ENCODE measurements at places on chromosomes 5 and 9.
A peak's percentile ranks its signal among the peaks of the same experiment; 100 is the strongest.

DNA sequence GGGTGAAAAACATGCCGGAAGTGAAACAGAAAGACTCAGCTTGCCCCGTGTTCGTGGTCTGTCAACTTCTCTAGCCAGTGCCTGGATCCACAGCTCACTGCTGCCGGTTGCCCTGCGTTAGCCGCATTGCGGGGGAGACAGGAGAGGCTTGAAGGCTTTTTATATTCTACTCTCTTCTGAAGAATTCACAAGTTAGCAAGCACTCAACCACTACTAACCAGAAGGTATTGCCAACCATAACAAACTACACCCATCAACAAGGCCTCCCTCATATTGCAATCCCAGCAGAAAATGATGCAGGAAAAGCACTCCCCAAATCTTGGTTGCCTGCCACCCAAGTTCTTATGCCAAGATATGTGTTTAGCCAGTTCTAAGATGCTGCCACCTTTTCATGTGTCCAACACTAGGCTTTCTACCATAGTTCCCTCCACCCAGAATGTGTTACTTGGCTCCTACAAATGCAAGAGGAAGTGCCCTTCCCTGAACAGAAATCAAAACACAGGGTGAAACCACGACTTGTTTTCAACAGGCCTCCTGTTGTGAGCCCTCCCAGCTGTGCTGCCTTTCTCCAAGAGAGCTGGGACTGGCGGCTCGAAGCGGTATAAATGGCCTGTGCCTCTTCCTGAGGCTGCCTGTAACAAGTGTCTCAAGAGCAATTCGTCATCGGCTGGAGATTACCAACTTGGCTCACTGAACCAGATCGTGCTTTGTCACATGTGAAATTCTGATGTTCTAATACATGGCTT, 129.0 kb downstream of the SNX18 start:
- peak; percentile 77 for DNase-seq

DNA sequence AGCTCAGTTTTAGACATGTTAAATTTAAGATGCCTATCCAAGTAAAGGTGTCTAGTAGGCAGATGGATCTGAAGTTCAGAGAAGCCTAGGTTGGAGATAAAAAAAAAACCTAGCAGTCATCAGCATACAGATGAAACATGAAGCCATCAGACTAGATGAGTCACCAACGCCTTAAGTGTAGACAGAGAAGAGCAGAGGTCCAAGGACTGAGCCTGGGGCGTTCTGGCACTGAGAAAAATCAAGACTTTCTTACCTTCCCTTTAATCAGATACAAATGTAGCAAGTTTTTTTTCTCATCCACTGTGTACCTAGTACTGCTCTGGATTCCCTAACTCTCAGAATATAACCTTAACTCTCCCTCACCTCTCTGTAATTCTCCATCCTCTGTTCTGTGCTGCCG, 97.3 kb downstream of the SIL1 start:
- no peak for DNase-seq

- no peak for DNase-seq
Measured at GRCh38 chr5:143781993-143782520, 29.9 kb upstream of the HMHB1 start.

GRCh38 chr9:68629042-68629441, 76.0 kb upstream of the PIP5K1B start:
- DNase-seq, result no peak

GRCh38 chr5:174998131-174998730, 273.8 kb downstream of the MSX2 start:
- no peak for DNase-seq

DNA sequence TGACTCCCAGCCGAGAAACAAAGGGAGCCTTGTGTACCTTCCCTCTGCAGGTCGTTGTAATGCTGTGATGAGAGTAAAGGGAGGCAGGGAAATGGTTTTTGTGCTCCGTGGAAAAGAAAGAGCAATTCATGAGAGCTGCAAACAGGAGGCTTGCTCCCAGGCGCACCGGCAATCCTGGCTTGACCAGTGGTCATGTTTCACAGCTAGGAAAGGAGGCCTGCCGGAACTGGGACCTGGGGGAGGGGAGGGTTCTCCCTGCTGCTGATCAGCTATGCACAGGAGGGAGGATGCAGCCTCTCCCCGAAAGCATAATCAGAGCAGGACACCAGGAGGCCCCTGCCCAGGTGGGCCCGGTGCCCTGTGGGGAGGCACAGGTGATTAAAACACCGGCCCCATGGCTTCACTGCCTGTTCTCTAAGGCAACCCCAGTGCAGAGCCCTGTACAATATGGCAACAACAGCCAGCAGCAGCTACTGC, 131.3 kb downstream of the ZDHHC21 start:
- no peak for DNase-seq

- DNase-seq, result no peak
Measured at GRCh38 chr5:113748403-113748802, 234.9 kb downstream of the YTHDC2 start.

- no peak for DNase-seq
Measured at GRCh38 chr9:20664501-20664900, 19.6 kb upstream of the FOCAD start.

DNA sequence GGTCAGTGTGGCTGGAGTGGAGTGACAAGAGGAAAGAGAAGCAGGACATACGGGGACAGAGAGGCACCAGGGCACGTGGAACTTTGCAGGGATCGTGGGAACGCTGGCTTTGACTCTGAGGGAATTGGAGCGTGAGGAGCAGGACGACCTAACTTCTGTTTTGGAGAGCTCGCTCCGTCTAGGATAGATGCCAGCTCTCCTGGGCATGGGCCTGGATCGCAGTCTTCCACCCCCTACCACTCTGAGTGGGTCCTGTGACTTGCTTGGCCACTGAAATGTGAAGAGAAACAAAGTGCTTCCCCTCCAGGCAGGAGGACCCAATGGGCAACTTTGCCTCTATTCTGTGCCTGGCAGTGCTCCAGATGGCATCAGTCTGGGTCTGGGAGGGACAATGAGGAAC, 8.7 kb upstream of the SH3PXD2B start:
- no peak for DNase-seq

GRCh38 chr9:23342291-23342690, 483.7 kb downstream of the ELAVL2 start:
- DNase-seq, result no peak

DNA sequence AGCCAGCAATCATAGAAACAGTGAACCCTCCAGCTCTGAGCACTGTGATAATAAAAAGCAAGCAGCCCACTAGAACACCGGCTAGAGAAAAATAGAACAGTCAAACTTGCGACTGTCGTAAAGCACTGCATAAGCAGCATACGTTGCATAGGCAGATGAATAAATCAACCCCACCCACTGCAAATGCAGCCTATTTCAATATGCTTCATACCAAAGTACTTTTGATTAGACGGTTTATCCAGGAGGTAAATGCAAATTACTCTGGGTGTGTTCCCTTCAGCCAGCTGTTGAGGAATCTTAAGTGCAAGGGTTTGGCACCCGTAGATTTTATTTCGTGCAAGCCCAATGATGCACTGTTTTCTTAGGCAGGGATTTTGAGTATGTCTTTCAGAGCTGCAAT, 32.1 kb upstream of the ANKRD18A start:
- no peak for DNase-seq

DNA sequence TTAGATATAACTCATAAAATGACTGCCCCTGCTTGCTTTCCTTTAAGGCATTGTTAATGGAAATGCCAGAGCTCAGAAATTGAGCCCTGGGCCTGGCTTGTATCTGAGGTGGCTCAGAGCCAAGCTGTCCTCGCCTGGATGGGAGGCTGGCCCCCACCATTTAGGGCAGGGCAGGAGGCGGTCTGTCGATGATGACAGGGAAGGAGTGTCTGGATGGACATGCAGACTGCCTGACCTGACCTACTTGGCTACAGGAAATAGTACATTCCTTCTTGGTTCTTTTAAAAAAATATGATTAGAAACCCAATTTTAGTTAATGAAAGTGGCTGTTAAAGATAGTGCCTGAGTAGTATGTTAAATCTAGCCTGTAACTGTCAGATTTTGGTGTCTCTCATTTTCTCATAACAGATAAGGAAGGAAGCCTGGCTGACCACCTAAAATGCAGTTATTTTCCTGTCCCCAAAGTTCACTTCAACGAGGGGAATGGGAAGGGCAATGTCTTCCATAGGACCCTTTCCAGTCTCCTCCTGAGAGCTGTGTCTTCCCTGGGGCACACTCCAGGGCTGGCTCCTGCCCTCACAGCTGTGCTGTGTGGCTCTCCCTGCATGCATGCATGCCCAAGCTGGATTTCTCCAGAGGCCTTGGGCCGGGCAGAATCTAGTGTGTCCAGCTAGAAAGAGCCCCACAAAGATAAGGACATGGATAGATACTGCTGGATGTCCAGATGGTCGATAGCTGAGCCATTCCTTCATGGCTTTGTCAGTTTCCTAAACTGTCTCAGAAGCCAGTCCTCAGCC, 42.3 kb downstream of the MACROH2A1 start:
- no peak for DNase-seq

- DNase-seq, result no peak
Measured at GRCh38 chr5:181054138-181054537, 14.1 kb downstream of the BTNL9 start.

DNA sequence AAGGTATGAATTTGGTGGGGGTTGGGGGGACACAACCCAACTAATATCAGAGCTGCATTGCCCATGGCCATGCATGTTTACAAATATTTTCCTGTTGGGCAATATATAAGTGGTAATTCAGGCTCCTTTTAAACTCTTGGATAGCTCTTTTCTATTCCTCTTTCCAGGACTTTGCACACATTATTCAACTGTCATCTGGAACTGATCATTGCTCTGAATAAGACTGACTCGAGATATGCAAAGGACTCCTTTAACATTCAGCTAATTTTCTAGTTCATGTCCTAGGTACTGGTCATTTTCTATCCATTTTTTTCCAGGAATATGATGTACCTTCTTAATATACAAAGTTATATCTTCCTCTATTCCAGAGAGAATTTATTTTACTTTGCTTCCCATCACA, 89.5 kb upstream of the STK32A start:
- no peak for DNase-seq

GRCh38 chr5:154767576-154767975, 12.4 kb downstream of the LARP1 start:
- no peak for DNase-seq

DNA sequence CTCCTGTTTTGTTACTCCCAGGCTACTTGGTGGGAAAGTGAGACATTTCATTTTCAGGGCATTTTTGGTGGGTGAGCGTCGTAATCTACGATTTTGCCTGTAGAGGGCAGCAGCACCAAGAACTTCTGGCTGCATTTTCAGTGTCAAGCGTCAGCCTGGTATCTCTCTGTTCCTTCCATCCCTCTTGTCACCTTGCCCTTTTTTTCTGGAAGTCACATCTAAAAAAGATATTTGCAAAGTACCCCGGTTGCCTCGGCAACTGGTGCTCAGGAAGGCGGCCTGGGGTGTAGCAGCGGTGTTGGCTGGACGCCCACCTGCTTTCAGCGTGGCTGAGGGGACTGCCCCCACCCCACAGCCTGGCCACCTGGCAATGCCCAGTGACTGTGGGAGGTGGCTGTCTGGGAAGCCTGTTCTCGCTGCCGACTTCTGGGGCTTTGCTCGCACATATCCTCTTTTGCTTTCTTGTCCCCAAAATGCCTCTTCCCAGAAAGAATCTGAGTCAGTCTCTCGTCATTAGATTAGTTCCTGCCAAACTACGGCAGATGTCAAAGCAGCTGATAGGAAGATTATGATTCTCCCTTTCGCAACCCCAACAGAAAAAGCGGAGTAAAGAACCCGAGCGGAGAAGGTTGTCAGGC, 84.5 kb downstream of the ACER2 start:
- DNase-seq, result no peak

- DNase-seq, result no peak
Measured at GRCh38 chr9:93306579-93307091, 122.7 kb downstream of the WNK2 start.

DNA sequence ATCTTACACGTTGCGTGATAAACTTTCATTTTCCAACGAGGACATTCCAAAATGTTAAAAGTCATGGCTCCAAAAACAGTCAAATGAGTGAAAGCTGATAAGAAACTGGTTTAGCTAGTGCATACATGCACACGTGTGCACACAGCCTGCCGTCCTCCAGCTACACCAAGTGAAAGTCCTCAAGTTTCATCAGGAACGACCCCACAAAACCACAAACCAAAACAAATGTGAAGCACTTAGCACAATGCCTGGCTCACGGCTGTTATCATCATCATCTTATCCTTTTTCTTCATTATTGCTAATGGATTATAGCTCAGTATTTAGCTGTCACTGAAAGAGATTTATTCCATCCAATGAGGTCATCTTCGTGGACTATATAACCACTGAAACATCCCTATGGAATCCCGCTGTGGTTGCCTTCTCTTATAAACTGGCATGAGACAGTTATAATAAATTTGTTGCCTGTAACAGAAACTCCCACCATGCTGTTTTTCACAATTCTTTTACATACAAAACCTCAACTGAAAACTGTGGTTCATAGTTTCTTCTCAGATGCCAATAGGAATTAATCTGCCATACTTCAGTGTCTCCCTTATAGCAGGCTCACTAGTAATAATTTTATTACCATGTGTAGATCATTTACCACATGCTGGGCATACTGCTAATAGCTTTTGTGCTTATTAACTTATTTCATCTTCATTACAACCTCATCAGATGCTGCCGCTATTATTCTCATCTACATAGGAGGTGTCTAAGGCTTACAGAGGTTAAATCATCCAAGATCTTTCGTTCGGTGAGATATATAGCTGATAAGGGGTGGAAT, 56.1 kb downstream of the SAXO1 start:
- DNase-seq, result no peak
